Fibroblast of upper back skin (primary cell): ENCODE measurements at places on chromosomes 11 and 22.

GRCh38 chr22:49535126-49535525 is 292.5 kb downstream of the BRD1 start:
- DNase-seq: no peak

DNA sequence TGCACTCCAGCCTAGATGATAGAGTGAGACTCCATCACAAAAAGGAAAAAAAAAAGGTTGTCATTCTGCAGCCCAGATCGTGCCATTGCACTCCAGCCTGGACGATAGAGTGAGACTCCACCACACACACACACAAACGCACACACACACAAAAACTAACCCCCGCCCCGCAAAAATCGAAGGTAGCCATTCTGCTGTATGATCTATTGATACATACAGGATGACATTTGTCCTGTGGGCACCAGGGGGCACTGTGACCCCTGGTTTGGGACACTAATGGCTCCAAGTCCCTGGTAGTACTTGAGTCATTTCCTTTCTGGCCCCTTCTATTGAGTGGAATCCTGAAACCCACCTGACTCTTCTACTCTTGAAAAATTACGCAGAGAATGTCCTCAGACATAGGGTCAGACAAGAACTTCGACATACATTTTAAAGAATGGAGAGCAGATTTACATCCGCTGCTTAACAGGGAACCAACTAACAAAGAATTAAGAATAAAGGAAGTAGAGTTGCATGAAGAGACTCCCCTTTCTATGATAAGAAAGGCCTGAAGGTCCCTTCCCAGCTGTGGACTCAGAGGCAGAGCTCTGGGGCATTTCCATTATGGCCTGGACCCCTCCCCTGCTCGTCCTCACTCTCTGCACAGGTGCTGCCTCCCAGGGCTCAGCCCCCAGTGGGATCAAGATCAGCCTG is 35.0 kb upstream of the PRAME start:
- peak; percentile 35 for DNase-seq

DNA sequence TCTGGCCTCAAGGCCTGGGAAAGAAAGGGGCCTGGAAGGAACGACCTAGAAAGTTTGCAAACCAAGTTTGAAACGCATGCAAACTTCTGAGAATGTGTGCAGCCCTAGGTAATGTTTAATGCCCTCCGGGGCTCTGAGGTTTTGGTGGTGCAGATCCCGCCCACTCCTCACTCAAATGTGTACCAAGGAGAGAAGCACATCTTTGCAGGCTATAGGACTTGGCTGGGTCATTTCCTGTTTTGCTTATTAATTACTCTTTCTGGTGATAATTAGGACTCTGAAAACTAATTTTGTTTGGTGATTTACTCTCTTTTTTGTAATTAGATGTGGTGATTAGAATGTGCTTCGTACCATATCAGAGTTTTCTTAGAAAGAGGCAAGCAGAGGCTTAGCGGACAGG is 625.9 kb upstream of the CADM1 start:
- no peak for DNase-seq

DNA sequence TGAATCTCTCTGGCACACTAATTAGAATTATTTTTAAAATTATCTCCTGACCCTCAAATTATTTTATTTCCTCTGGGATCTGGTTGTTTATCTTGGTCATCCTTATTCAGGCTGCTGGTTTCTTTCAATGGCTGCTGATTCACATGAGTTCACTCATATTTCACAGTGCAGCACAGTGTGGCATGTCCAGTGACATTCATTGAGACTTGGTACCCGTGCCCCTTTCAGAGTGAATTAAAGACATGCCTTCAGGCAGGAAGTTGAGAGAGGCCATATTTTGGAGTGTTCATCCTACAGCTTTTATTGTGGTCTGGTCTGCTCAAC is 13.5 kb downstream of the DCPS start:
- no peak for DNase-seq

GRCh38 chr11:1049071-1049405 is 12.5 kb upstream of the MUC6 start:
- DNase-seq: no peak

GRCh38 chr11:75280770-75281468 is 40.3 kb downstream of the TPBGL start:
- DNase-seq: no peak

DNA sequence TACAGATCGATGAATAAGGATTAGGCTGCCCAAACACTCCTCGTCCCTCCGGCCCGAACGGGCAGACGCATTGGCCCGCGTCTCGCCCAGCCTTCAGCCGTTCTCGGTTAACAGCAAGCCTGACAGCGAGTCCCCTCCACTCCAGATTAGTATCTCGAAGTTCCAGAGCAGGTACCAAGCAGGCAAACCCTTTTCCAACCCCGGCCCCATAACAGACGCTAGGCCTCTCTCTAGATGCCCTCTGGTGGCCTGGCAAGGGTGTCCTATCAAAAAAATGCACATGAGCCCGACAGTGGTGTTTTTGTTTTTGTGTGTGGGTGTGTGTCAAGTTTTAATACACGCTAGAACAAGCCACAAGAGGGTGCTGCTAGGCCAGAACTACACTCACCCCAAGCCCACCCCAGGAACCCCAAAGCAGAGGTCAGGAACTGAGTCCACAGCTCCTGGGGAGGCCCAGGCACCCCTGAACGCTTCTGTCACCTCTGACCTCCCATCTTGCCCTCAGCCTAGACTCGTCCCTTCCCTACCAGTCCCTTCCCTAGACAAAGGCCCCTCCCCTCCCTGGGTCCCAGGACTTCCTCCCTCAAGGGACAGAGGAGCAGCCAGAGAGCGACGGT is 658 bp upstream of the ARFGAP2 start:
- DNase-seq: peak; percentile 75

DNA sequence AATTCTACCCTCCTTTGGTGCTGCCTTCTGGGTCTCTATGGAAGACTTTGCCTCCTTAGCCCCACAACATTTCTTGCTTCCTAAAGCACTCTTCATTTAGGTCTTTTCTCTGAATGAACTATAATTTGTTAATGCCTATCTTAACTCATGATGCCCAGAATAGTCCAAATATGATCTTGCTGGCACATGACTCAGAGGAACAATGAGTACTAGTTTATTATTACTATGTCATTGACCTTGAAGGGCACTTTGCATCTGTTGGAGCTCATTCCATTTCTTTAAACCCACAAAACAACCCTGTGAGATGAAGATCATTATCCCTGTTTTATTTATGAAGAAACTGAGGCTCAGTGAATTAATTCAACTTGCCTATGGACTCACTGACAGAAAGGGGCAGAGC is 320.2 kb upstream of the PLET1 start:
- no peak for DNase-seq

DNA sequence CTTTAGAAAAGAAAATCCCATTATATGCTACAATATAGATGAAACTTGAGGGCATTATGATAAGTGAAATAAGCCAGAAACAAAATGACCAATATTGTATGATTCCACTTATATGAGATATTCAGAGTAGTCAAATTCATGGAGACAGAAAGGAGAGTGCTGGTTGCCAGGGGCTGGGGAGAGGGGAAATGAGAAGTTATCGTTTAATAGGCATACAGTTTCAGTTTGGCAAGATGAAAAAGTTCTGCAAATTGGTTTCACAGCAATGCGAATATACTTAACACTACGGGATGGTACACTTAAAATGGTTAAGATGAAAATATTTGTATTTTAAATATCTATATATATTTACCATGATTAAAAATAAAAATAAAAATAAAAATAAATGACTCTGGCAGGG is 31.1 kb upstream of the RDX start:
- DNase-seq: no peak

DNA sequence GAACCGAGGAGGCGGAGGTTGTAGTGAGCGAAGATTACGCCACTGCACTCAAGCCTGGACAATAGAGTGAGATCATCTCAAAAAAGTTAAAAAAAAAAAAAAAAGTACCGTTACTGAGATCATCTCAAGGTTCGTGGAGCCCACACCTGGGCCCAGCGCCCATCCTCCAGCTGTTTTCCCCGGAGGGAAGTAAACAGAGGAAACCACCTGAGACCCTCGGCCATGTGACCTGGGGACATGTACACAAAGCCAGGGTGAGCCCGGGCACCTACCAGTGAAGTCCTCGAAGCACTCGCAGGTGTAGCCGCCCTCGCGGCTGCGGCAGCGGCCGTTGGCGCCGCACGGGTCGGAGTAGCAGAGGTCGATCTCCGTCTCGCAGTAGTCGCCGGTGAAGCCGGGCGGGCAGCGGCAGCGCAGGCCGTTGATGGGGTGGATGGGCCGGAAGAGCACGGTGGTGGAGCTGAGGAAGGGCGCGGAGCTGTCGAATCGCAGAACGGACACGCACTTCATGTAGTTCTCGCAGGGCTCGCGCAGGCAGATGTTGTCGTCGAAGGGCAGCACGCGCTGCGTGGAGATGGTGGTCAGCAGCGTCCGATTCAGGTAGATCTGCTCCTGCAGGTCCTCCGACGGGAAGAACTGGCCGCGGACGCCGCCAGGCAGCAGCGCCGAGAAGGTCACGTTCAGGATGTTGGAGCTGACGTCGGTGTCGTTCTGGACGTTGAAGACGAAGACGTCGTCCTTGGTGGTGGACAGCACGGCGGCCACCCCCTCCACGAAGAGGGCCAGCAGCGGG is 73.8 kb downstream of the CELSR1 start:
- no peak for DNase-seq

GRCh38 chr22:49271831-49272230 is 555.8 kb downstream of the BRD1 start:
- DNase-seq: no peak

- DNase-seq: no peak
Measured at GRCh38 chr22:20165421-20165820, 14.6 kb upstream of the CCDC188 start.

GRCh38 chr11:102729849-102730815 is 5.4 kb upstream of the MMP8 start:
- peak; percentile 67 for DNase-seq

DNA sequence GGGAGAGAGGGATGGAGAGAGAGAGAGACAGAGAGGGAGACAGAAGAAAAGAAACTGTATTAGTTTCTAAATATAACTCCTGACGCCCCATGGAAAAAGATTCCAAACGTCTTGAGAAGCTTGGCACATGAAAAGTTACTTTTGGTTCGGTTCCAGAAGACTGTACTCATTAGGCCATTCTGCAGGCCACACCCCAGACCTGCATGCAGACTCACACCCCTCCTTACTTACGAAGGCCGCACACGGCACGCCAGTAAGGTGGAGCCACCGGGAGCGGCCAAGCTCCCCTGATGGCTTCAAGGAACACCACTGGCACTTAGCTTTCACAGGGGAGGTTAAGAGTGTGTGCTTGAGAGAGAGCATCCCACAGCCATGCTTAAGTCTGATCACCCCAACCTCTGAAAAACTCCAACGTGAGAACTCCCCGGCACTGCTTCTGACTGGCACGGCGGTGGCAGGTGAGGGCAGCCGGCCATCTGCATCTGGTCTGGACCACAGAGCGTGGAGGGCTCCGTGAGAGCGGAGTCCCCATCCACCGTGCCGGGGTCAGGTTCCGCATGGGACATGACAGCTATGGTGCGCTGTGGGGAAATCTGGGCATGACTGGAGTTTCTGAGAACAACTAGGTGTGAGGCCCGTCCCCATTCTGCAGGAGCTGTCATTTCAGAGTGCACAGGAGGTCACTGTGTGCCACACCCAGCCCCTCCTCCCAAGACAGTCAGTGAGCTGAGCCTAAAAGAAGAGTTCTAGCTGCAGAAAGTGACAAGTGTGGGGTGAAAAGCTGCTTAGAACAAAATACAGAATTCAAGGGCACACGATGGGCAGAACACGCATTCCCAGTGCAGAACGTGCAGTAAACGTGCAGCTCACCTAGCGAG is 62.4 kb downstream of the MYH9 start:
- DNase-seq: peak; percentile 88

DNA sequence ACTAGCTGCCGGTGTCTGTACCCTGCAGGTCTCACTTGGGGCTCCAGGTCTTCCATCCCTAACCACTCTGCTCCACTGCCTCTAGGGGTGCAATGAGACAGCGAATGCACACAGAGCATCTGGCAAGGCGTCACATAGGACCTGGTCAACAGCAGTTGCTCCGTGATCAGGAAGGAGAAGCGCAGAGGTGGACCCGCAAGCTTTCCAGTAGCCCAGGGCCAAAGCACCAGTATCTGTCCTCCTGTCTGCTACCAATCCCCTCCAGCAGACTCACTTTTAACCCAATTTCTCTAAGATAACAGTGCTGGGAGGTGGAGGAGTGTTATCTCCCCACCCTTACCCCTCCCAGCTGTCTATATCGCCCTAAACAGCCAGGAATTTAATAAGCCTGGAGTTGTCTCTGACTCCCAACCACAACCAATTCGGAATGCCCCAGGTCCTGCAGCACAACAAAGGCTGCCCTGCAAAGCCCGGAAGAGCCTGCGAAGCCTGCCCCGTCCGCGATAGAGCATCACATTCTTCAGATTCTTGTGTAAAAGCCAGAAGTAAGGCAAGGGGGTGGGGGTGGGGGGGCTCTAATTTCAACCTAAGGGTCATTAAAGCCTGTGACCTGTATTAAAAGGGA is 19.3 kb downstream of the MYH9 start:
- DNase-seq: peak; percentile 91

- DNase-seq: no peak
Measured at GRCh38 chr11:96322775-96323641, 20.0 kb downstream of the MAML2 start.

- no peak for DNase-seq
Measured at GRCh38 chr11:70572974-70573260, 174.6 kb downstream of the CTTN start.

DNA sequence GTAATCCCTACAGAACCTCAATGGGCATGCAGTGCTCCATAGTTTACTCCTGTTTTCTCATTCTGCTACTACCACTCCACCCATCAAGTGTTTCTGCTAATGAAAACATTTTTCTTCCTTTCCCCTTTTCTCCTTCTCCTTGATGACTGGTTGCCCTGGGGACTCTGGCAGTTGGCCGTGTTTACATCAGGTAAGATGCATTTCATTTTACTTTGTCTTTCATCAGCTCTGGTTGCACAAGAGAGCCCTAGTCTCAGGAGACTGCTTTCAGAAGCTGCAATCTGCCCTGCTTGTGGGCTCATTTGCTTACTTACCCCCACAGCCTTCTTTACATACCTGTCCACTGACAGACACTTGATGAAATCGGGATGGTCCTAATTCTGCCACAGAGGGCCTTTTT is 19.6 kb upstream of the LIMK2 start:
- DNase-seq: peak; percentile 90
